GM10248 (cell line): ENCODE measurements at places on chromosomes 12 and 14.

GRCh38 chr12:72543777-72544467 lies 271.8 kb downstream of the TRHDE start:
- DNase-seq = no peak

GRCh38 chr14:80930095-80930494 lies 11.4 kb downstream of the CEP128 start:
- DNase-seq = no peak

GRCh38 chr14:97074856-97075255 lies 277.7 kb downstream of the VRK1 start:
- no peak for DNase-seq

DNA sequence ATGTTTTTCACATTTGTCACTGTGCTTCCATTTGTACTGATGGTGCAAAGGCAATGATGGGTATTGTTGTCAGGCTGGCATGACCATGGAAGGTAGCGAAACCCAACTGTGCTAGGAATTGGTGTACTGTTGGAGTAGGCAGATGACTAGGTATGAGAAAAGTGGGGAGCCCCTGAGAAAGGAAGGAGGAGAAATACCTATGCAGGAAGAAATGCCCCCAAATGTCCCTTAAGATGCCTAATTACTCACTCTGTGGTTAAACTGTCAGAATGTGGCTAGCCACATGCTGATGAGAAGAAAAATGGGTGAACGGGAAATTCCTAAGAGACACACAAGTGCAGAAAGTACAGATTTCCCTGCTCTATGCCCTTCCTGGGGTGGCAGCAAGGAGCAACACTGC lies 339.1 kb downstream of the TMEM132D start:
- DNase-seq = no peak

- DNase-seq = no peak
These were observed 29.4 kb downstream of the C12orf75 start for GRCh38 chr12:105359856-105360255.

DNA sequence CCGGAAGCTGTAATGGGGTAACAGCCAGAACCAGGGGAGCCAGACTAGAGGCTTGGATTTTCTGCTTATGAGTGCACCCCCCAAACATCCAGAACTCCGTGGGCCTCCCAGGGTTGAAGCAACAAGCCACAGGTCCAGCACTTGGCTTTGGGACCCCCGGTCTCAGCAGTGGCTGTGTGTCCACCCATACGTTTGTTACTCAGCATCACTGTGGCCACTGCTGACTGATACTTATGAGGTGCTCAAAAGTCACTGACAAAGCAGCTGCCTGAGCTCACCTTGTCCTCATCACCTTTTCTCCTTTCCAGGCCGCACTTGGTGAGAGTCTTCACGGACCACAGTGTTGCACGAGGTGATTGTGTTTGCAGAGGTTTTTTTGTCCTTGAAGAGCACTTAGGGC lies 145.6 kb upstream of the RFLNA start:
- DNase-seq = no peak

DNA sequence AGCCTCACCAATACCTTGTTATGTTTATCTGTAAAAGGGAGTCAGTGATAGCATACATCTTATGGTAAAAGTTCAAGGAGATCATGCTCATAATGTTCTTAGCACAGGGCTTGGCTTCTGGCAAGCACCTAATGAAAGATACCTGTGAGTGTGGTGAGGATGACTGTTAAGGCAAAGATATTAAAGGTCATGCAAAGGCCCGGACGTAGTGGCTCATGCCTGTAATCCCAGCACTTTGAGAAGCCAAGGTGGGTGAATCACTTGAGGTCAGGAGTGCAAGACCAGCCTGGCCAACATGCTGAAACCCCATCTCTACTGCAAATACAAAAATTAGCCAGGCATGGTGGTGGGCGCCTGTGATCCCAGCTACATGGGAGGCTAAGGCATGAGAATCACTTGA lies 425.9 kb upstream of the TBX3 start:
- DNase-seq = no peak

GRCh38 chr12:121050725-121051124 lies 11.7 kb upstream of the OASL start:
- DNase-seq = no peak

DNA sequence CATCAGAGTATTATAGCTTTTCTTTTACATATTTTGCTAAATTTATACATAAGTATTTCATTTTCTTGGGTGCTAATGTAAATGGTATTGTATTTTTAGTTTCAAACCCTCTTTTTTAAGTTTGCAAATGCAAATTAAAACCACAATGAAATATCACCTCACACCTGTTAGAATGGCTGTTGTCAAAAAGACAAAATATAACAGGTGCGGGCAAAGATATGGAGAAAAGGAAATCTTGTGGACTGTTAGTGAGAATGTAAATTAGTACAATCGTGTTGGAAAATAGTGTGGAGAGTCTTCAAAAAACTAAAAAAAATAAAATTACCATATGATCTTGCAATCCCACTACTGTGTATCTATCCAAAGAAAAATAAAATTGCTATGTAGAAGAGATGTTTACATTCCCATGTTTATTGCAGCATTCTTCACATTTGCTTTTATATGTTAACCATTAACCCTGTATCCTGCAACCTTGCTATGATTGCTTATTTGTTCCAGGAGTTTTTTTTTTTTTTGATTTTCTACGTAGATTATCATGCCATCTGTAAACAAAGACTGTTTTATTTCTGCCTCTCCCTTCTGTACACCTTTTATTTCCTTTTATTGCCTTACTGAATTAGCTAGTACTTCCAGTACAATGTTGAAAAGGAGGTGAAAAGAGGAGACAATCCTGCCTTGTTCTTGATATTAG lies 405.4 kb upstream of the MIS18BP1 start:
- no peak for DNase-seq

DNA sequence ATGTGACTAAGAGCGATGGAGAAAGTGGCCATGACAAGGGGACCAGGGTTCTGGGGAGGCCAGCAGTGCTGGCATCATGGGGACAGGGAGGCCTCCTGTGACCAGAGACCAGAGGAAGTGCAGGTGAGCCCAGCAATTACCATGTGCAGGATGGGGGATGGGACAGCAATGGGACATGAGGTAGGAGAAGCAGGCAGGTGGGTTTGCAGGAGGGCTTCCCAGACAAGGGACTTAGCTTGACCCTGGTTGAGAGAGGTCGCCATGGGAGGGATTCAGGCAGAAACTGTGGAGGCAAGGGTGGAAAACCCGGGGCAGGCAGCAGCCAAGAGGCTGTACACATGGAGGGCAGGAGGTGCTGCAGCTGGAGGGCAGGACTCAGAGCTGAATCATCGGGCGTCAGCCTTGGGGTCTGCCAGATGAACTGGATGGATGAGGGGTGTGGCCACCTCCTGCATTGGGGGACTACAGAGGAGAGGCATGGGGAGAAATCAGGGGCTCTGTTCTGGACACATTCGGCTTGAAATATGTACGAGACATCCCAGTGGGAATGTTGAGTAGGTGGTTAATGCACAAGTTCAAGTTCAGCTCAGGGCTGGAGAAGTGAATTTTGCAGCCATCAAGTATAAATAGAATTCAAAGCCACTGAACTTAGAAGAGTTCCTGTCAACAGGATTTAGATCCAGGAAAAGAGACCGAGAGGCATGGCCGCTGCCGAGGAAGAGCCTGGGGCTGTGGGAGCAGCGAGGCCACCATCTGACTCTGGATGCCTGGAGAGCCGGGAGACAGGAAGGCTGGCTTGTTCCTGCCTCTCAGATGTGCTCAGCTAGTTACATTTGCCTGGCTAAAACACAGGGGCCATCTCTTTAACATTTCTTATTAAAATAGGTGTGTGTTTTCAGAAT lies 36.6 kb downstream of the SFSWAP start:
- no peak for DNase-seq

DNA sequence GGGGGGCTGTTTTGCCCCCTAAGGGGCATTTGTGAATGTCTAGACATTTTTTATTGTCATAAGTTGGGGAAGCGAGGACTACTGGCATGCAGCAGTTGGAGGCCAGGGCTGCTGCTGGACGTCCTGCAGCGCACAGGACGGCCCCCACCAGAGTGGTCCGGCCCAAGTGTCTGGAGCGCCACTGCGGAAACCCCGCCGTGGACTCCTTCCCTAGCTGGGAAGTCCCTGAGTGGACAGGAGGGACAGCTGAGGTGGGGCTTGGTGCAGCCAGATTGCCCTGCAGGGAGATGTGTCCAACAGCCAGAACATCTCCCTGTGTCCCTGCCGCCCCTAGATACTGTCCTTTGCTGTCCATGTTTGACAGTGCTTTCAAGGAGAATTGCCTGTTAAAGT lies 5.5 kb downstream of the CKB start:
- no peak for DNase-seq

DNA sequence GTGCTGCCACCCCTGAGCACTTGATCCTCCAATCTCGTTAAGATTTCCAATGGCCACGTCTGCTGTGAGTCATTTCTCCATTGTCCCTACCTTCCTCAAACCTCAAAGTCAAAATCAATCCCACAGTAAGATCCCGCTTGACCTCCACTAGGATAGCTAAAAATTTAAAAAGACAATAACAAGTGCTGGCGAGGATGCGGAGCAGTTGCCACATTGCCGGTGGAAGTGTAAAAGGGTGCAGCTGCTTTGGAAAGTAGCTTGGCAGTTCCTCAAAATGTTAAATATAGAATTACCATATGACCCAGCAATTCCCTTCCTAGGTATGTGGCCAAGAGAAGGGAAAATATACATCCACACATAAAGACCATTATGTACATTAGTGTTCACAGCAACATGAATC lies 9.5 kb upstream of the BCL7A start:
- no peak for DNase-seq

GRCh38 chr14:93262446-93262845 lies 55.4 kb downstream of the UBR7 start:
- DNase-seq = no peak

GRCh38 chr12:93199831-93200236 lies 177.9 kb upstream of the NUDT4 start:
- no peak for DNase-seq

- DNase-seq = no peak
These were observed 96.6 kb downstream of the NCOR2 start for GRCh38 chr12:124470806-124471205.

- DNase-seq = no peak
These were observed 333.7 kb downstream of the PCNX1 start for GRCh38 chr14:71240866-71241520.

GRCh38 chr12:69290545-69291277 lies 51.3 kb downstream of the CPSF6 start:
- peak; percentile 73 for DNase-seq

GRCh38 chr12:32159925-32160324 lies 53.3 kb downstream of the BICD1 start:
- no peak for DNase-seq

- no peak for DNase-seq
These were observed 504.3 kb downstream of the SLC16A7 start for GRCh38 chr12:60100160-60100559.

DNA sequence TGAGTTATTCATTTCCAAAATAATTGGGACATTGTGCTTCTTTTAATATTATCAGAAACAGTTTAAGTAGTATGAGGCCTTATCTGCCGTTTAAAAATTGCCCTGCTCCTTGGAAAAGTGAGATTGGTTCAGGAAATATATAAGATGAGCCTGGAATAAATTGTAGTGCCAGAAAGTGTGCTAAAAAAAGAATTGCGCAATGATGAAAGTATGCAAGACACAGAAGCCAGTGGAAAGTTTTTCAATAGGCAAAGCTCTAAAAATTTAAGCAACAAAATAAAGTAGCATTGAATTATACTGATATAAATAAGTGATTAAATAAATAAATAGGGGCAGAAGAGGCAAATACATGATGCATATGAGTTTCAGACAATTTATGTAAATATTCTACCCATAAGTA lies 834.9 kb downstream of the BCL11B start:
- no peak for DNase-seq

- DNase-seq = no peak
These were observed 103.4 kb upstream of the MAP1LC3B2 start for GRCh38 chr12:116455540-116456329.

- DNase-seq = no peak
These were observed 53.2 kb upstream of the HIF1A start for GRCh38 chr14:61641914-61642613.

DNA sequence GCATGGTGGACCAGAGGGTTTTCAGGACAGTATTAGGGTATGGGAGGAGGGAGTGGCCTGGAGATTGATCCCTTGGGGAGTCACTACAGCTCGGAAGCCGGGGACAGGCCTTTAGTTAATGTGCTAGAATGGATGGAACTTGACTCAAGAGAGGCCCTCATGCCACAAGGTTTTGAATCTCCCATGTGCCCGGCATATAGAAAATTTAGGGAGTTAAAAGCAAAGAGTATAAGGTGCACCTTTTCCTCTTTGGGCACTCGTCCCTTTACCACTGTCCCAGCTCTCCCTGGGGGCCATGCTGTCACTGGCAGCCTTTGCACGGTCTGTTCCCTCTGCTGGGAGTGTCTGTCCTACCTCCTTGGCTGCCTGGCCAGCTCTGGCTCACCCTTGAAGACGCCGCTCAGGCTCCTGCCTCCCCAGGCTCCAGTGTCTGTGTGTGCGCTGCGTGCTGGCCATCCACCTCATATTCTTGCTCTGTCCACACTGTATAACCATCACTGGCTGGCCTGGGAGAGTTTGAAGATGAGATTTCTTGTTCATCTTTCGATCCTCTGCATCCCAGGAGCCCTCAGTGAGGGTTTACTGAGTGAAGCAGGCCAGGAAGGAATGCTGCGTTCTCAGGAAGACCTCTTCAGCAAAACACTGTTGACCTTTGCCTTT lies 161.3 kb downstream of the ZFP36L1 start:
- DNase-seq = peak; percentile 6

DNA sequence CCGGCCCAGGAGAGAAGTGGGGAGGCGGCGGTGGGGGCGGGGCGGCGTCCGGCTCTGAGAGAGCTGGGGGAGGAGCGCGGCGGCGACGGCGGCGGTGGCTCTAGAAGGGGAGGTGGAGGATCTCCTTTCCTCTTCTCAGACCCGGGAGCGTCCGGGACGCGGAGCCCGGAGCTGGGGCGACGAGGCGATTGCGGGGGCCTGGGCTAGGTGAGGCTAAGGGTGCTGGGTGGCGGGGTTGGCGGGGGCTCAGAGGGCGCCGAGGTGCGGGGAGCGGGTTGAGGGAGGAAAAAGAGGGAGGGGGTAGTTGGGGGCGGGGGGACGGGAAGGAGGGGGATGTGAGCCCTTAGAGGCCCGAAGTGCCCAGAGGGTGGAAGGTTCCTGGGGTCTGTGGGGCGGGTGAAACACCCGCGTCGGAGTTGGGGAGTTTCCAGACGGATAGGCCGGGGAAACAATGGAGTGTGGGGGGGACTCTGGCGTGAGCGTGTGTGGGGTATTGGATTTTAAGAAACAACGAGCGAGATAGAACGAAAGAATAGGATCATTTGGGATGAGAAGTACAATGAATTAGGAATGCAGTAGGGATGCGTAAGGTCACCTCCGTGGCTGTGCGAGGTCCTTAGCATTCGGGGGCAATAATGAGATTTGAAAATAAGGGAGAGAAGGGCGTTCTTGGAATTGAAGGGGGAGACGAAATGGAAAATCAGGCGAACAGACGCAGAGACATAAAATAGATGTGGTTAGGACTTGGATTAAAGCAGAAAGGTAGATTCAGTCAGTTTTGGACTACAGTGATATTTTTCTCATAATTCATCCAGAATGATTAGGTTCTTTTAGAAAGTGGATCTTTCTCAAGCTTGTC lies at the start of gene SPATS2:
TSS of gene SPATS2 (plus strand) at position 82 of the 859 bp plus-strand sequence. CDS start 93,551 bp downstream, outside the sequence.
- no peak for DNase-seq

DNA sequence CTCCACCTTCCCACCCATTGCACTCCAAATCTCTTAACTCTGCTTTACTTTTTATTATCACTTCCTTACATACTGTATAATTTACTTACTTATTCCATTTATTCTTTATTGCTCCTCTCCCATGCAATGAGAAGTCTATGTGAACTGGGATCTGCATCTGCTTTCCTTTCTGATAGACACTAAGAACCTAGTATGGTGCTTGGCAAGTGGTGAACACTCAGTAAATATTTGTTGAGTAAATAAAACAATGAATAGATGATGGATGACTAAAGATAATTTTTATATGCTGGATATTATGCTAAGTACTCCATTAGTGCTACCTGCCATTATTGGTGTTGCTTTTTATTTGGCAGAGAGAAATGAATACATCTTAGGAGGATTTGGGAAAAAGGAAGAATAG lies 151.0 kb downstream of the TPH2 start:
- DNase-seq = no peak
